ENCODE measurements at places on chromosomes 12 and 14.

DNA sequence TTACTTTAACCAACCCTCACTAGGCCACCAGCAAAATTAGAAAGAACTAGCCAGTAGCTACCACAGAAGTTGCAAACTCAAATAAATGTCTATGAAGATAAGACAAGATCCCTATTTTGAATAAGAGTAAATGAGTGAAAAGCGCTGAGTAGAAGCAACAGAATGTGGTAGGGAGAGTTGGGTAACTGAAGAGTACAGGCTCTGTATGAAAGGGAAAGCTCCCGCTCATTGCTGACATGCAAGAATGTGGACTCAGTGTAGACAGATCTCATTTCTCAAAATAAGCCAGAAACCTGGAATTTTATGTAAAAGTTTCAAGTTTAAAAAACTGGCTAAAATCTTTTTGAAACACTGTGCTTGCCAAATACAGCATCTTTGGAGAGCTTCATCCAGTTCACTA lies 63.9 kb downstream of the NAV3 start:
- no peak for DNase-seq

DNA sequence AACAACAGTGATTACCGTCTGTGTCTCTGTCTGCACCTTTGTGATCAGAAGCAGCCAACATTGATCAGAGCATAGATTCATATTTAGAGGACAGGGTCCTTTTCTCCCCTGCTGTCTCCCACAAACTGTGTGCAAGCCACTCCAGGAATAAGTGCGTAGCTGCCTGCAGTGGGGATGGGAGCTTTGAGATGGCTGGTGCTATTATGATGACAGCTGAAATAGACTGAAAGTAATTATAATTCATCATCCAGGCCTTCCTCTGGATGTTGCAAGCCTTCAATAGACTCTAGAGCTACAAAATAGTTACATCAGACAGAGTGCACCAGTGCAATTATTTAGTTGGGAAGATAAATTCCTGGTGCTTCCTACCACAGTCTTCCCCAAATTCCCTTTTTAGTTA lies 68.1 kb downstream of the BORCS5 start:
- no peak for DNase-seq

DNA sequence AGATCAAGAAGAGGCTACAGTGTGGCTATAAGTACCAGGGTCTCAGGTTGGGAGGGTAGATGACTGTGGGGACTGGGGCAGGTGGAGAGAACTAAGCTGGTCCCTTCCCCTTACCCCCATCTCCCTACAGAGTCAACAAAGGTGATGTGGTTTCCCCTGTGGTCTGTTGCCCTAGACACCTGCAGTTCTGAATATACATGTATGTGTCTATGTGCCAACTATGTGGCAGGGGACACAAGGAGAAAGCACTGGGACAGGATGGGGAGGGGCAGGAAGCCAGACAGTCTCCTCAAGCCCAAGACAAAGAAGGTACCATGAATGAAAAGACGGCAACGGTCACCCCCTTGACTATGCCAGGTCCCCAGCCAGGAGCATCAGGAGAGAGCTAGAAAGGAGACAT lies 4.5 kb upstream of the HDAC7 start:
- no peak for DNase-seq

- no peak for DNase-seq
Observed at GRCh38 chr14:70871863-70872677, 35.2 kb upstream of the PCNX1 start.
